MV-4-11 (cell line): ENCODE measurements at places on chromosomes 11 and 22.
A peak's percentile ranks its signal among the peaks of the same experiment; 100 is the strongest.

- DNase-seq, result no peak
Observed at GRCh38 chr22:45769569-45770210, 98.1 kb downstream of the ATXN10 start.

GRCh38 chr11:18754308-18754707 lies 28.3 kb upstream of the IGSF22 start:
- DNase-seq, result no peak

DNA sequence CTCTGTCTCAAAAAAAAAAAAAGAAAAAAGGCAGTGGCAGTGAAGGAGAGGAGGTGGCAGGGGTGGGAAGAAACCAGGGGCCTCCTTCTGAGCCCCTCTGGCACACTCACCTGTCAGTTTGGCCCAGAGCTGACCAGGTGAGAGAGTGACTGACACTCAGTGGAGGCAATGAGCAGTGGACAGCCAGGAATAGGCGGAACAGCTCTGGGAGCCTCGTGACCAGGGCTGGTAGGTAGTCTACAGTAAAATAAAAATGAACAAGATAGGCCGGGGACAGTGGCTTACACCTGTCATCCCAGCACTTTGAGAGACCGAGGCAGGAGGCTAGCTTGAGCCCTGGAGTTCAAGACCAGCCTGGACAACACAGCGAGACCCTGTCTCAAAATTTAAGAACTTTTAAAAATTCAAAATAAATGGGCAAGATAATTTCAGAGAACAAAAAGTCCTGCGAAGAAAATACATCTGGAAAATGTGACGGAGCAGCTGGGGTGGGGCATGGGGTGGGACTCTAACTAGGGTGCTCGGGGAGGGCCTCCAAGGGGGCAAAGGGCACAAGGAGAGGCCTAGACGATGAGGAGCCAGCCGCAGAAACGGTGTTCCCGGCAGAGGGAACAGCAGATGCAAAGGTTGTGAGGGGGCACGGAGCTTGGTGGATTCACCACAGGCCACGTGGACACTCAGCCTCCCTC lies 3.8 kb upstream of the PDXP start:
- no peak for DNase-seq

DNA sequence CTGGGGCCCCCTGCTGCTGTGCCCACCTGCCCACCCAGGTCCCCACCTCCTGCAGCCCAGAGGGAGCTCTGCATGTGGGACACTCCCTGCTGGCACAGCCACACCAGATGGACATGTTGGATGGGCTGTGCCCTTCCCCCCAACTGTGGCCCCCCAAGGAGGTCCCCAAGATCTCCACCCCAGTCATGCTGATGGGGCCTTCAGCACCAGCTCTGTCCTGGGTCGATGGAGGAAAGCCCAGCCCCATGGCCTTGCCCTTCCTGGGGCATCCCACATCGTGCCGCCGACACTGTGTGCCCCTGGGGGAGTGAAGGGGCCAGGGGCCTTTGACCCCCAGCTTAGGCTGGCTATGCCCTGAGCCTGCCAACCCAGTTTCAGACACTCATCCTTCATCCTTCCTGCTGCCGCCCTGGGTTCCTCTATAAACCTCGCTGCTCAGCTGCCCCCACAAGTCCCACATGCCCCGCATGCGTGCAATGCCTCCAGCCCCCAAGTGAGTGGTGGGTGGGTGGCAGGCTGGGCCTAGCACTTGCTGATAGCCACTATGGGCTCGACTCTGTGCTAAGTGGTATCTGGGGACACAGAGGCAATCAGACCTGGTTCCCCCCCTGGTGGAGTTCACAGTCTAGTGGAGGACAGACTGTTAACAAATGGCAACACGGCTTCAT lies 3.9 kb upstream of the DPP3 start:
- DNase-seq, result no peak

GRCh38 chr11:9172389-9172788 lies 81.0 kb upstream of the SCUBE2 start:
- no peak for DNase-seq

GRCh38 chr22:20283674-20284066 lies 15.6 kb upstream of the RTN4R start:
- no peak for DNase-seq

DNA sequence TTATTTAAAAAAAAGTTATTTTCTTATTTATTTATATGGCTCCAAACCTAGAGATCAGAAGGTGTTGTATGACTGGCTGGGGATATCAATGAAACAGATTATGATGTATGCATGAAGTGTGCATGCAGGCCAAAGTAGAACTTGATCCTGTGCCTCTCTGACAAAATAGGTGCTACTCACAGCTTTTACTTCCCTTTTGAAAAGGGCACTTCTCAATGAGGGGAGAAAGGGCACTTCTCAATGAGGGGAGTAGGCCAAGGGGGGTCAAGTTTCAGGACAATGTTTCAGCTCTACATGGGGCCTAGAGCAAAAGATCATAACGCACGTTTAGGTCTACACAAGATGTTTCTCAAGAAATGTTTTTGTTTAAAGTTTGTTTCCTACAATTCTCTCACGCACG lies 397.5 kb downstream of the ETS1 start:
- peak; percentile 9 for DNase-seq

GRCh38 chr11:66189031-66189745 lies 79.3 kb upstream of the RAB1B start:
- no peak for DNase-seq

GRCh38 chr11:128525411-128526243 lies 61.7 kb downstream of the ETS1 start:
- DNase-seq, result no peak

DNA sequence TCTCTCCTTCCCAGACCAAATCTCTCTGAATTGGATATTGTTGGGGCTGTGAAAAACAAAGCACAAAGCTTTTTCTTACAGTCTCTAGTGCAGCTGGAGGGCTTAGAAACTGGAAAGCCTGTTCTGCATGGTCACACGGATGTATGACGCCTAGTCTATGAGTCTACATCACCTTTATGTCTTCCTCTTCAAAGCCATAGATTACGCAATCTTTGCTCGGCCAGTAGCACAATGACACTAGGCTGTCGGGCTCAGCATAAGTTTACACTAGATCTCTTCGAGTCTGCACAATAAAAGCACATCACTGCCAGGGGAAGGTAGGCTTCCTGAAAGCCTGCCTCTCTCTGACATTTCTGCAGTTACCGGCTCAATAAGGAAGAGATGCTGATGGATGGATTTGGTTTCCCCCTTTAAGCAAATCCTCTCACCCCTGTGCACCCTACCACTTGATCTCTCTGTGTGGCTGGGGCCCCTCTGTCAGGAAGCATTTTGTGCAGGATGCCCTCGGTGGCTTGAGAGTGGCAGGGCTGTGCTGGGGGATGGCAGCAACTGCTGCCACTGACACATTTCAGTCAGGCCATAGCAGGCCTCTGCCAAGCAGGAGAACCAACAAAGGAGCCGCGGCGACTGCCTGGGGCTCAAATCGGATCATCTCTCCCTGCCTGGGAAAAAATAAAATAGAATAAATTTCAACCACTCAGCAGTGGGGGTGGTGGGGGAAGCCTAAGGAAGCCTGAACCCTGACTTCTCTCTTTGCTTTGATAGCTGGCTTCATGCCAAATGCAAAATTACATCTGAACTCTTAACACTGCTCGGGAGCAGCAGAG lies 1272.8 kb downstream of the LRRC4C start:
- no peak for DNase-seq

DNA sequence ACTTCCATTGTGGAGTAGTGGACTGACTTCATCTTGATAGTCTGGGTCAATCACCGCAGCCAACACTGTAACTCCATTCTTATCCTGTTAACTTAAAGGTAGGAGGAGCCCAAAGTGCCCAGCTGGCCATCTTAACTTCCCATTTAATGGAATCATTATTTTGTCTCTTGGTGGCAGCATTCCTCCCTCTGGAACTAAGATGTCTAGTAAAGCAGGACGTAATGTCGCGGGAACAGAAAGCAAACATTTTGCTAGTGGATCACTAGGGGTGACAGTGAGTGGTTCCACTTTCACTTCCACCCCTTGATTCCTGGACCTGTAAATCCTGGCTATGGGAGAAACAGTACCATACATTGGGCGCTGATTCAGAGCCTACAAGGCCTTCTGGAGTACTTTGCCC lies 71.4 kb downstream of the GAB4 start:
- DNase-seq, result no peak

DNA sequence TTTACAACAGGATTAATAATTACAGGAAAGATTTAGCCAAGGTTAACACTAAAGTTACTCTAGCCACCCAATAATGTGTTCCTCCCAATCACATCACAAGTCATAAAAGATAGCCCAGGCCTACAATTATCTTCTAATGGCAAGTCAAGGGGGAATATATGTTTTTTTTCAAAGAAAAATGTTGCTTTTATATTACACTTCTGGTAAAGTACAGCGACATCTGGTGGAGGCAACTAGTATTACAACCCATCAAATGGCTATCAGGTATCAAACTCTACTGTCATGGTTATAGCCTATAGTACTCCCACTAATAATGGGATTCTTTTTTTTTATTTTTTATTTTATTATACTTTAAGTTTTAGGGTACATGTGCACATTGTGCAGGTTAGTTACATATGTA lies 71.8 kb downstream of the XRRA1 start:
- peak; percentile 7 for DNase-seq

- peak; percentile 97 for DNase-seq
Observed at GRCh38 chr22:31490496-31490925, 869 bp upstream of the EIF4ENIF1 start.

DNA sequence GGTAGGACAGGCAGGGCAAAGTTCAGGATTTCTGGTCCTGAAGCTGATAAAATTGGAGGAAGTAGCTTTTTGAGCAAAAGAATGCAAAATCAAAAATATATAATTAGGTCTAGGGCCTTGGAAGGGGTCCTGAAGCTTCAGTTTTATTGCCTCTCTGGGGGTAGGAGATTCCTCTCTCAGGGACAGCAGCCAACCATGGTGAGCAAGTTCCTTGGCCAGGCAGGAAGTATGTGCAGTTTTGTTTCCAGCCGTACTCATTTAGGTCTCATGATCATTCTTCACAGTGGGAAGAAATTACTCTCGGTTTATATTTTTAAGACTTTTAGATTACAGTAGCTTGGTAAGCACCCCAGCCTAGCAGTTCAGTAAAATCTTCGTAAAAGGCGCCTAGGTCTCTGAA lies 2.9 kb upstream of the RAB38 start:
- no peak for DNase-seq

DNA sequence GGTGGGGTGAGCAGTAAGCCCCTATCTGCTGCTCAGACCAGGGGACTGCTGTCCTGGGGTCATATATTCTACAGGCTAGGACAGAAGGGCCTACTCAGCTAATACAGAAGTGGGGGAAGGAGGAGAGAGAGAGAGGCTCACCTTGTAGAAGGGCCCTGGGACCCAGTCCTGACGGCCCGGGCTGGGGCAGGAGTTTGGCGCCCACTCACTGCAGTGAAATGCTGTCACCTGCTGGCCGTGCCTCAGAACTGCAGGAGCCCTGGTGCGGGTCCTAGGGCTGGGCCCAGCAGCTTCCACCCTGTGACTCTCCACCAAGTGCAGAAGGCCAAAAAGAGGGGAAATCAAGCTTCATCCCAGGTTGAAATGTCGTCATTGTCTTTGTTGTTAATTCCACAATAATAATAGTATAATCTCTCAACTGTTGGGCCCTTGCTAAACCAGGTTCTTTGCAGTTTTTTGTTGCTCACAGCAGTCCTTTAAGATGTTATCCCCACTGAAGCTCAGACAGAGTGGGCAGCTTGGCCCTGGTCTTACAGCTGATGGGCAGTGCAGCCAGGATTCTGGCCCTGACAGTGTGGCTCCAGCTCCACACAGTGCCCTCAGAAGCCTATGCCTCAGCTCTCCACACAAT lies 29.6 kb downstream of the TRIM29 start:
- peak; percentile 23 for DNase-seq

- no peak for DNase-seq
Observed at GRCh38 chr11:120995184-120995583, 28.7 kb upstream of the TBCEL start.

DNA sequence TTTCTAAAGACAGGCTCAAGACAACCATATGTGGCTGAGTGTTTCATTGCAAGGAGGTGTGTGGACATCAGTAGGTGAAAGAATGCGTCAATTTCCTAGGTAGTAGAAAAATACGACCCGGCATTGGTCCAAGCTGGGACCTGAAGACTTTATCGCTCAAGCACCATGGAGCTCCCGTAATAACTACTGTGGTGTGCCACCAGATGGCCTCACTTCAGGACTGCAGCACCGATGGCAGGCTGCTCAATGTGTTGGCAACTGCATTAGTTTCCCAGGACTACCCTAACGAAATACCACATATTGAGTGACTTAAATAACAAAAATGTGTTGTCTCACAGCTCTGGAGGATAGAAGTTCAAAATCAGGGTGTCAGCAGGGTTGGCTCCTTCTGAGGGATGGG lies 72.4 kb upstream of the FAT3 start:
- DNase-seq, result no peak

- DNase-seq, result no peak
Observed at GRCh38 chr11:128688896-128689546, 4.9 kb upstream of the FLI1 start.

- peak; percentile 98 for DNase-seq
Observed at GRCh38 chr11:36091256-36091811, 147.5 kb downstream of the LDLRAD3 start.

DNA sequence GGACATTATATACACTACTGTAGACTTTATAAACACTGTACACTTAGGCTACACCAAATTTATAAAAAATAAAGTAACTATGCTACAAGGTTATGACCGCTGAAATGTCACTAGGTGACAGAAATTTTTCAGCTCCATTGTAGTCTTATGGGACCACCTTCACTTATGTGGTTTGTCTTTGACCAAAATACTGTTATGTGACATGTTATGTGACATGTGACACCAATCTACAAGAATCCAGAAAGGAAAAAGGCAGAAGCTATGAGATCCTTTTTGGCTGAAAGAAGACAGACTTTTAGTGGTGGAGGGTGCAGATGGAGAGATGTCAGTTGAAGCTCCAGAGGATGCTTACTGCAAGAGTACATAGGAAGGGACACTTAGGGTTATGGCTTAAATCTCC lies 1378.4 kb upstream of the TENM4 start:
- DNase-seq, result no peak

GRCh38 chr22:24894220-24894975 lies 52.1 kb downstream of the LHFPL7 start:
- DNase-seq, result peak; percentile 95

- peak; percentile 55 for DNase-seq
Observed at GRCh38 chr11:67240576-67241389, 25.5 kb upstream of the GRK2 start.

DNA sequence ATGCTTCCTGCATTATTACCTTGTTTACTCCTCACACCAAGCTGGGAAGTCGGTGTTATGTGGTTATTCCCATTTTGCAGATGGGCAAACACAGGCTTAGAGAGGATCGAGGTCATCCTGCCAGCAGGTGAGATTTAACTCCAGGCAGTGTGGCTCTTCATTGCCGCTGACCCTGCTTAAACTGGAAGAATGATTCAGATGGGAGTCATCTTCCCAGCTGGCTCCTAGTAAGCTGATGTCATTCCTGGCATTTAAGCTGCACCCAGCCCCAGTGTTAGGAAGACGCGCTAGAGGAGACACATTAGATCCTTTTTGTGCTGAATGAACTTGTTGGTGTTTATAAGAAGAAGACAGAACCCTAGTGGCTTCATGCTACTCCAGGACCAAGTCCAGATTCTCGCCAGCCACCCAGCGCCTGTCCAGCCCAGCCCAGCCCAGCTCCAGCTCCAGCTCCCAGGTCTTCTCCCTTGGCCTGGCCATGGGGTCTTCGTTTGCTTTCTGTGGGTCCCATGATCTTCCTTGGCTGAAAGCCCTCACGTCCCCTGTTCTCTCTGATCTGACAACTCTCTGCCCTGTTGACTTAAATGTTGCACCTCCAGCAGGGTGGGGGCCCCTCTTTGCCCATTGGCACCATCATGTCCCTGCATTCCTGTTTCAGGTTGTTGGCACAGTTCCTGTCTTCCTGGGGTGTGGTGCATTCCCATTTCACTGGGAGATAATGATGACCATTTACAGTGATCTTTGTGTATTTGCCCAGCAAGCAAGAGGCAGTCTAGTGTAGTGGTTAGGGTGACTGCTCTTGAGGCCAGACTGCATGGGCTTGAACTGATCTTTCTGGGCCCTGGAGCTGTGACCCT lies 13.6 kb downstream of the PARVB start:
- DNase-seq, result no peak
